Esophagus mucosa (tissue), 1 donor: ENCODE measurements at places on chromosomes 2 and 18. TPM values are rescaled to one million over a fixed set of nuclear protein-coding genes. Genes with fewer than 3 reads are reported as not detected.

SGPP2 gene
- total RNA-seq: 57.1 TPM

CHST9 gene
- total RNA-seq: 0.56 TPM

NPHP1 gene
- total RNA-seq: 0.84 TPM

CAPN13 gene
- 1.4 TPM for total RNA-seq

FZD7 gene
- total RNA-seq: 3.0 TPM

GALR1 gene
- total RNA-seq: not detected

KCTD1 gene
- total RNA-seq: 70.0 TPM

OXER1 gene
- 0.40 TPM for total RNA-seq

SIX2 gene
- total RNA-seq: 0.12 TPM

TMEM178A gene
- total RNA-seq: 0.40 TPM

CD8B2 gene
- total RNA-seq: not detected

PIGN gene
- 37.1 TPM for total RNA-seq

SATB2 gene
- total RNA-seq: 1.1 TPM

MOGAT1 gene
- not detected for total RNA-seq

POTEJ gene
- total RNA-seq: not detected

CD28 gene
- 0.28 TPM for total RNA-seq

UBXN4 gene
- total RNA-seq: 52.4 TPM

E2F6 gene
- 5.0 TPM for total RNA-seq

HOXD13 gene
- total RNA-seq: not detected

SULT1C2 gene
- total RNA-seq: not detected

RUFY4 gene
- total RNA-seq: 0.12 TPM

CHRND gene
- not detected for total RNA-seq

GPAT2 gene
- total RNA-seq: 0.44 TPM

PAPOLG gene
- 6.9 TPM for total RNA-seq
